Glutamatergic neuron (in vitro differentiated cells): ENCODE measurements at places on chromosomes 5 and 9. TPM values are rescaled to one million over a fixed set of nuclear protein-coding genes. Genes with fewer than 3 reads are reported as not detected.
A peak's percentile ranks its signal among the peaks of the same experiment; 100 is the strongest.

DNA sequence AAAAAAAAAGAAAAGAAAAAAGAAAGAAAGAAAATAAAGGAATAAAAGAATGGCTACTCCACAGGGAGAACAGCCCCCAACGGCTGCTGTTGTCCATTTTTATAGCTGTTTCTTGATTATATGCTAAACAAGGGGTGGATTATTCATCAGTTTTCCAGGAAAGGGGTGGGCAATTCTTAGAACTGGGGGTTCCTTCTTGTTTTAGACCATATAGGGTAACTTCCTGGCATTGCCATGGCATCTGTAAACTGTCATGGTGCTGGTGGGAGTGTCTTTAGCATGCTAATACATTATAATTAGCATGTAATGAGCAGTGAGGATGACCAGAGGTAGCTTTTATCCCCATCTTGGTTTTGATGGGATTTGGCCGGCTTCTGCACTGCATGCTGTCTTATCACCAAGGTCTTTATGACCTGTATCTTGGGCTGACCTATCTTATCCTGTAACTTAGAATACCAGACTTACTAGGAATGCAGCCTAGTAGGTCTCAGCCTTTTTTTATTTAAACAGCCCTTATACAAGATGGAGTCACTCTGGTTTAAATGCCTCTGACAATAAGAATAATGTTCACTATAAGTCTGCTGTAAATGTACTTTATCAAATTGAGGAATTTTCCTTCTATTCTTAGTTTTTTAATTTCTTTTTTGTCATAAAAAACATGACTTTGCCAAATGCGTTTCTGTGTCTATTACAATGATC lies 28.6 kb downstream of the TRIM7 start:
- DNase-seq: no peak

GRCh38 chr9:124880501-124880900 lies 18.6 kb downstream of the ARPC5L start:
- DNase-seq: no peak

DNA sequence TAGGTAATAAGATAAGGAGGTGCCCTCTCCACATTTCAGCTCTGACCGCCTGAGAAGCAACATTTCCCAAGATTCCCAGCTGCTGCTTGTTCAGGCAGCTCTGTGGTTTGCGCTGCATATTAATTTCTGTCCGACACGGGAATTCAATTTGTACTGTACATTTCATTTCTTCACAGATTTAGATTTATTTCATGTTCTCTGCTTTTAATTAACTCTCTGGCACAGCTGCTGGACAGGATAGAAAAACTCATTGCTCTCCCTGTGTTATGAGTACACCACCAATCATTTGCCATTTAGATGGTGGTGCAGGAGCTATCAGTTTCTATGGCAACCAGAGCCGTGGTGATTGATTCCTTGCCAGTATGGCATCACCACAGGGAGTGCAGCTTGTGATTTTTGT lies 558.5 kb downstream of the DMRTA1 start:
- DNase-seq: peak; percentile 22

DNA sequence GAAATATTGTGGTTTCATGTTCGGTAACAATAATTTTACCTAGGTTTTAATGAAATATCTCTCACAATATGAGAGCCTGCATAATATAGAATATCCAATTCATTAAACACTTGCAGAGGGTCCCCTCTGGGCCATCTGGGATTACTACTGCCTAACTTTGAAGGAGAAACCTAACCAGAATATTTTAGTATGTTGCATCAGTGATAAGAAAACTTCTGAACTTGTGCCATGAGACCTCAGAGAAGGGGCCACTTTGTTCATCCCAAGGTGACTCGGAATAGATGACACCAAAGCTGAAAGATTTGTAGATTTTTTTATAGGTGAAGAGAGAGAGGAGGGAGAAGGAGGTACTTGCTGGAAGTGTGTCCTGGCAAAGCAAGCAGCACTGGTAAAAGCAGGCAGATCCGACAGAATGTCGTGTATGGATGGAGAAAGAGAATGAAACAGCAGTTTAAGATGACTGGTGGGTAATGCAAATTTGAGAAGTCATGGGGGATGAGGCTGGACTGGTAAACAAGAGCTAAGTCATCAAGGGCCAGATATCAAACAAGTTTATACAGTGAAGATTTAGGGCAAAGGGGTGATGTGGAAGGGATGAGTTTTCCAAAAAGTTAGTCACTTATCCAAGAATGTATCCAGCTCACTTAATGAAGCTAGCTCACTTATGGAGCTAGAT lies 372.3 kb downstream of the ADGRV1 start:
- DNase-seq: no peak

- no peak for DNase-seq
Measured at GRCh38 chr5:126403876-126404275, 19.3 kb upstream of the GRAMD2B start.

The INIP gene
- total RNA-seq: 17.6 TPM

The PRRT1B gene
- not detected for total RNA-seq

GRCh38 chr5:105088961-105089360 lies 1526.4 kb upstream of the NUDT12 start:
- no peak for DNase-seq

The PPIC gene
- 5.7 TPM for total RNA-seq

DNA sequence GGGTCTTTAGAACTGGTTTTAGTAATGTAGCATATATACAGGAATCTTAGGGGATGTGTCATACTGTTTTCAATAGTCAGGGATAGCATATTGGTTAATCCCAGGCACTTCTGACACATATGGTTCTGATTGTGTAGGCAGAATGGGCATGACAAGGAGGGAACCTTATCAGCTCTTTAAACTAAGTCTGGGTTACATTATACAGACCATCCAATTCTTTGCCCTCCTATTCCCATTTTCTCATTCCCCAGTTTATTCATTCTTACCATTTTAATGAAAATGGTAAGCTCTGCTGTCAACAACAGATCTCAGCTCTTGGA lies 85.1 kb downstream of the NDUFAF2 start:
- no peak for DNase-seq

DNA sequence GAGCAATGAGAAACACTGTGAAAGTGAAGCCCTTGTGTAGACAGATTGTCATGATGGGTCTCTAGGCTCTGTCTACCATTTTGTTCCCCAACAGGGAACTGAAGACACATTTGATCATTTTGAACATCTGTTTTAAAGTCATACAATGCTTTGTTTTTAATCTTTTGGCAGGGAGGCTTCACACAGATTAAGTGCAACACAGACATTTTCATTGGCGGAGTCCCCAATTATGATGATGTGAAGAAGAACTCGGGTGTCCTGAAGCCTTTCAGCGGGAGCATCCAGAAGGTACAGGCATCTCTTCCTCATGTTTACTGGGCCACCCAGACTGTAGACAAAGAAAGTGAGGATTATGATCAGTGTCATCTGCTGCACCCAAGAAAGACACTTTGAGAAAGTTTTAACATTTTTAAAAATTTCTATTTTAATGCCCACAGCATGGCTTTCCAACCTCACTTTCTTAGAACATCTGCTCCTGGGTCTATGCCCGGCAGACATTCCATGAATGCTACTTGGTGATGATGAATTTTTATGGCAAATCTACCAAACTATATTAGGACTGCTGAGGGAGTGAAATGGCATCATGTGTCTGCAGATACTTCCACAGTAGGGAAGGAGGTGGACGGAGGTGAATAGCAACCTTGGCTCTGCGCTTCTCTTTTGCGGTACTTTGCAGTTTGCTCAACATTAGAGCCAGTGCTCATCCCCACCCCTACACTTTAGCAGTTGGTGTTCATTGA lies 121.3 kb downstream of the LIFR start:
- no peak for DNase-seq

GRCh38 chr9:98083061-98083501 lies 26.5 kb downstream of the NANS start:
- DNase-seq: no peak

DNA sequence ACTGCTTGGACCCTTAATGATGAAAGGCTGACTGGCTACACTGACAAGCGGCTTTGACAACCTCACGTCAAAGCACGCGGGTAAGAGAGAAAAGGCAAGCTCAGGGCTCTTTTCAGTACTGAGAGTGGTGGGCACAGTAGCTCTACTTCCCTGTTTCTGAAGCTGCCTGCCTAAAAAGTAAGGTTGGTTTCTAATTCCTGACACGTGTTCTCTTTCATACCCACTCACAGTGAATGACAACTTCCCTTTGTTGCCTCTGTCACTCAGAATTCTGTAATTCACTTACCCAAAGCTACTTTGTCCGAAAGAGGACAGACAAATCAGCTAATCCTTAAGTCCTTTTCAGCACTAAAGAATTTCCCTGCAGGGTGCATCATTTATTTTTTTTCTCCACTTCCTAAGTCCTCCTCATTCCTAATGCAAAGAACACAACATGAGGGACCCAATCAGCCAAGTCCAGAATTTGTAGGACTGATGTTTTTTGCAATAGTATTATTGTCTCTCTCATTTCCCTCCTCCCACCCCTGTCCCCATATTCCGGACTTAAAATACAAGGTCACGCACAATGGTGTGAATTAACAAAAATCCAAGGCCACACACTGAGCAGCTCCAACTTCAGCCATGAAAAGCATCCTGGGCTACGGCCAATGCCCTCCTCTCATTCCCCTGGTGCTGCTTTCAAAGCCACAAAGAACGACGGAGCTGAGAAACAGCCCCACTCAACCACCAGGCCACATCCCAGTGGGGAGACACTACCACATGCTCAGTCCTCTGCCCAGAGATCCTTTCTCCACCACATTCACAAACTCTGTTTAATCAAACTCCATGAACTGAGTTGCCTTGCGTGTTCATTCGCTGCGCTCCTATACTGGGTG lies 221.0 kb downstream of the TSSK1B start:
- DNase-seq: no peak

GRCh38 chr5:178366998-178367735 lies 134.6 kb upstream of the PHYKPL start:
- peak; percentile 69 for DNase-seq

The MOB3B gene
- 1.8 TPM for total RNA-seq

- no peak for DNase-seq
Measured at GRCh38 chr9:72013292-72013760, 47.1 kb downstream of the C9orf57 start.

- no peak for DNase-seq
Measured at GRCh38 chr9:134355561-134356279, 29.5 kb downstream of the RXRA start.

The HK3 gene
- not detected for total RNA-seq

The CATSPER3 gene
- 0.54 TPM for total RNA-seq

The CNTLN gene
- total RNA-seq: 11.3 TPM

DNA sequence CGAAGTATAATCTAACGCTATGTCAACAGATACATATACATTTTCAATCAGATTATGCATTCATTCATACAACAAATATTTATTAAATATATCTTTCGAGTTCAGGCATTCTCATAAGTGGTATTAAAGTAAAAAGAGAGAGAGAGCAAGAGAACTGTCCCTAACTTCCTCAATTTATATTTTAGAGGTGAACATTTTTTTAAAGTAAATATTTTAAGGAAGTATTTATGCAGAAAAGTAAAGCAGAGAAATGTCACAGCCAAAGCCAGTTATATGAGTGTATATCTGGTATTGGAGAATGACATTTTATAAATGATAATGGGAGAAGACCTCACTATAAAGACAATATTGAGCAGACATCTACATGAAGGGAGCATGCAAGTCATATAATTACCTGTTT lies 667.3 kb upstream of the CDH9 start:
- DNase-seq: no peak

DNA sequence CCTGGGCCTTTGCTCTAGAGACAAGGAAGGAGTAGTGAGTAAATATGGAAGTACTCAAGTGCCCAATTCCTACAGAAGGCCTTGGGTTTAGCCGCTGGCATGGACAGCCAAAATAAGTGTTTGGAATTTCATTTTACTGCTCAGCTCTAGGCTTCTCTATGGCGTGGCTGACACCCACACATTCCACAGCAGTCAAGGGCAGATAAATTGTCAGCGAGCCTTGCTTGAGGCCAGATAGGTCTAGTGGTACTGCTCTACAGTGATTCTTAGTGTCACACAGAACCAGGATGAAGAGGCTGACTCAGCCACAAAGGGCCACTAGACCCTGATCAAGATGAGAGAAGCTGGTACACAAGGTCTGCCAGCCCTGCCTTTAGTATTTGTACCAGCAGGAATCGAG lies 111.0 kb upstream of the NFIB start:
- DNase-seq: no peak

DNA sequence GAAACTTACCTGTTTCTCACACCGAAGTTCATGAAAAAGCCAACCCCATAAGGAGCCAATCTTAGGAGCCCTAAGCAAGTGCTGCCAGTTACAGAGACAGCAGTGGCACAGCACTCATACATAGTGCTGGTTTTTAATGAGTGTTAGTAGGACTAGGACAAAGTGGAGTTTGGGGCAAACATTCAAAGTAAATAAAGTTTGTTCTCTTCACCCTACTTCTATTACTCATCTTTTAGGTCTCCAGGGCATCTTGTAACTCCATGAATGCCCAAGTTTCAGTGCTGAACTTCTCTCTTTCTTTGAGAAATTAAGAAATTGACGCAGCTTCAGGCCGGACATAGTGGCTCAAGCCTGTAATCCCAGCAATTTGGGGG lies 584.7 kb downstream of the EBF1 start:
- DNase-seq: no peak
